HEK293T (cell line): ENCODE measurements at places on chromosomes 6 and 20.
A peak's percentile ranks its signal among the peaks of the same experiment; 100 is the strongest.

DNA sequence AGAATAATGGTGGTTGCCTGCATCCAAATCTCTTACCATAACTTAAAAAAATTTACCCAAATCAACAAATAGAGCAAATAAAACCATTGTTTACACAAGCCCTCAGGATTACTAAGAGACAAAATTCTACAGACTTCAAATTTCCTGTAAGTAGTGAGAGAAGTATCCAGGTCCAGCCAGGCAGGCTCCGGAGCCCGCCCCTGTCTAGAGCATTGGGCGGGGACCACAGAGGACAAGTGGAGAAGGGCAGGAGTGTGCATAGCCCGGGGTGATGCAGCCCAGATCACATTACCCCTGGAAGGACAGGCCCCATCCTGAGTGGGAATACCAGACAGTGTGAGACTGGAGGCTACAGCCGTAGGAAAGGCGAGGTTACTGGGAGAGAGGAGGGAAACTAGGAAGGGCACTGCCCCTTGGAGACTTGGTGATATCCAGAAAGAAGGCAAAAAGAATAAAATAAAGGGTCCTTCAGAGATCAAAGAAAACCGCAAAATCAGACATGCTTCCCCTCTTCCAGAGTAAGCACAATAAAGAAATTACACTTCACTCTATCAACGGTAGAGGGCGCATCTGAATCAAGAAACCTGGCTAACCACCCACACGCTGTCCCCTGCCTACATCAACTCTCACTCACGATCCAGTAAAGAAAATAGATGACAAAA is 26.6 kb downstream of the RIN2 start:
- DNase-seq: peak; percentile 70

DNA sequence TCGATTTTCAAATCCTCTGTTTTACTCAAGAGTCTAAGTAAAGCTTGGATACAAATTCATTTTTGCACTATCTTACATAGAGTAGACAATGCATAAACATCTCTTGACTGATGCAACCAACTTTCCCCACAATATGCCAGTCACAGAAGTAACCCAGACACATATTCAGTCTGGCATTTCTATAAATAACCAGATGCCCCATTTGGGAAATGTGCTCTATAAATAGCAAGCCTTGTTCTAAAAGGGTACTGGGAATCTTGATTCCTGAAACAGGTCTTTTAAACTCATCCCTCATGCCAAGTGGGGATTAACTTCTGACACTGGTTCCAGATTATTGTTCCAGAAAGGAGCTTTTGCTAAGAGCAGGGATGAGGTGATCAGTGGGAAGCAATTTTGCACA is 411.7 kb downstream of the EPM2A start:
- no peak for DNase-seq

DNA sequence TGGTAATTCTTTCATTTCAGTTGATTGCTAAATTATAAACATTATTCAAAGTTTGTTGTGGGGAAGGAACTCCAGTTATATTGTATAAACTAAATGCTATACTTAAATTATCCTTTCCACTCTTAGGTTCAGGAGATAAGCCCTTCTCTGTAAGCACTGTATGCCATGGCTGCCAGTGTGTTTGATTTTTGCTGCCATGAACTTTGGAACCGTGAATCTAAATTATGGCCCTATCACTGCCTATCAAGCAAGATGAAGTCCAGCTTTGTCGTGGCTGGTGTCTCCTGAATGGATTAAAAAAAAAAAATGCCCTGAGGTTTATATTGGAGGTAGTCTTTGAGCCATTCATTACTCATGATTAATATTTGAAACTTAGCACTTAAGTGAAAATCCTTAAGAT is 44.7 kb downstream of the CDC5L start:
- DNase-seq: no peak

DNA sequence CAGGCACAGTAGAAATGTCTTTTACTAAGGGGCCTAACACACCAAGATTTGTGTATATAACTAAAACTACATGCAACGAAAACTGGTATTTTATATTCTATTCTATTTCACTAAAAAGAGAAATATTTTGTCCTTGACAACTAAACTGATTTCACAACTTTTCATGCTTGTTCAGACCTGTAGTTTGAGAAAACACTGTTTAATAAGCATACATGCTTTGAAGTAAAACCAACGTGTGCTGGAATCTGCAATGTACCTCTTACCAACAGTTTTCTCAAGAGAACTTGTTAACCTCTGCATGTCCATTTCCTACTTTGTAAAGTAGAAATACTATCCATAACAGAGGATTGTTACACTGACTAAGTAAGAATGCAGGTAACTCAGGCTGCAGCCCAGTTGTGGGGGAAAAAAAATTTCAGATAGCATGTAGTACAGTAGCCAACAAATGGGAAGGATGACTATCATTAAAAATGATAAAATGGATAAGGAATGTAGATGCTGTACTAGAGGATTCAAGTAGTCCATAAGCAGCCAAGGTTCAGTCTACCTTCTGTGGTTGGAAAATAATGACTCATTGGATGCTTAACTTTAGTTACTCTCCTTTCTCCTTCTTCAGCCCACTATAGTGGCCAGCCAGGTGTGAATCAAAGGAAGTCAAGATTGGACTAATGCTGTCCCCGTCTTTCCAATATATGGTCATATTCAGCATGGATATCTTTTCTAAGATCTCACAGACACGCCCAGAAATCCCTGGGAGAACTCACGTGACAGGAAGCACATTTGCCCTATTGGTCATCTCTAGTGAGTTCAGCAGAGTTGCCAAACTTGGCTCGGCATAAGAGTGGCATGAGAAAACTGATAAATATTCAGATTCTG is 65.2 kb downstream of the HFE start:
- no peak for DNase-seq

- no peak for DNase-seq
Measured at GRCh38 chr6:35365594-35366203, 23.3 kb downstream of the PPARD start.

DNA sequence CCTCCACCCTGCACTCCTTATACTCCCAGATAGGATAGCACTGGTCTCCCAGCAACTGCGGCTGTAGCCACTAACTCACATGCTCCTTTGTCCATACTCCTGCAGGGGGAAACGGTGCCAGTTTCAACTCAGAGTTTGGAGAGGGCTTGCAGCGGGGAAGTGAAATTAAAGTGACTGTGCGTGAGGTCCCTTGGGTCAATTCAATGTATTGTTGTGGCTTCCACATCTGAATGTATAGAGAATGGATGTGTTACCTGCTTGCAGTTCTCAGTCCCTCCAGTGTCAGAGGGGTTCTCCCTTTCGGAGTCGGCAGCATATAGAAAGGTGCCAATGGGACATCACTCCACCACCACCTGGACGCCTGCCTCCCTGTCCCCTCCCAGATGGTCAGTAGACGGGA is 93.6 kb upstream of the CNKSR3 start:
- DNase-seq: no peak

- no peak for DNase-seq
Measured at GRCh38 chr6:5219011-5219691, 41.6 kb downstream of the LYRM4 start.

GRCh38 chr6:11043961-11044711 is at the start of gene ELOVL2:
ELOVL2 (minus strand) TSS chr6:11044305; CDS start chr6:11044230, 75 bp downstream.
- peak; percentile 82 for DNase-seq

- DNase-seq: no peak
Measured at GRCh38 chr6:1645466-1646185, 35.9 kb downstream of the FOXC1 start.

- no peak for DNase-seq
Measured at GRCh38 chr20:32792316-32792715, 27.4 kb upstream of the MAPRE1 start.

DNA sequence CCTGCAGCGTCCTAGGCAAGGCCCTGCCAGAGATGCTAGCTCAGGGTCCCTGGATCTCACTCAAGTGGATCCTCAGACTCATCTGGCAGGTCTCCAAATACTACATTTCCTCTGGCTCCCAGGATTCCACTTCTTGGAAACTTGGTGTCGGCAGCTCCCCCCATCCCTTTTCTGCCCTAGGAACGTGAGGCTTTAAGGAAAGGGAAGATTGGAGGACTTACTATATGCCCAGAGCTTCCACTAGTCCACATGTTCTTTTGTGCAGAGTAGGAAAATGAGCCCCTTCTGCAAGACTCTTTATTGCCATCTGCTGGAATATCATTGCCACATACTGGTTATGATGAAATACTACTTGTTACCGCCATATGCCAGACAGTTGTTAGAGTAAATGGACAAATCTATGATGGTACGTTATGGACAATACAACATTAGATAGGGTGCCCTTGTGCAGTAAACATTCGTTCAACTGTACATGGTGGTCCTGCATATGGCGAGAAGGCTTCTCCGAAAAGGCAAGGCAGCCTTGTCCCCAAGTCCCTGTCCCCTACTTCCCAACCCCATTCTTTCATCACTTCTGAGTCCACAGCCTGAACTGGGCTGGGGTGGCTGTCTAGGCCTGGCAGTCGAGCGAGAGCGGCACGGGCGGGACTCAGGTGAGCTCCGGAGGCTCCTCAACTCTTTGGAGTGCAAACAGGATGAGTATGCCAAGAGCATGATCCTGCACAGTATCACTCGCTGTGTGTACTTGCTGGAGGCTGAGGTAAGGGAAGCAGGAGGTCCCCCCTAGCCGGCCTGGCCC is 780 bp downstream of the ARMC12 start:
- DNase-seq: peak; percentile 70

DNA sequence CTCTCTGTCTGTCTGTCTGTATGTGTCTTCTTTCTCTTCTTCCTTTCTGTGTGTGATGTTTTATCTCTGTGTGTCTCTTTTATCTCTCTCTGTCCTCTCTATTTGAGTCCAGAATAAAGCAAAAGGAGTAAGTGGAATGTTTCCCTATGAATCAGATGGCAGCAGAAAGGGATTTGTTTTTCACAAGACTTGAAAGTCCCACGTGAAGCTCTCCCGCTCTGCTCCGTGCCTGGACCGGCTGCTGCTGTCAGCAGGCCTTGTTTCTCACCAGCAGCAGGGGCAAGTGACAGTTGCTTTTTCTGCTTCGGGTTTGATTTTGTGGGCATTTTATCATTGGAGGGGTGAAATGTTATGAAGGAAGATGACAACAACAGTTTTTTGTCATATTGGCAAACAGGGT is 212.7 kb downstream of the PACRG start:
- no peak for DNase-seq

DNA sequence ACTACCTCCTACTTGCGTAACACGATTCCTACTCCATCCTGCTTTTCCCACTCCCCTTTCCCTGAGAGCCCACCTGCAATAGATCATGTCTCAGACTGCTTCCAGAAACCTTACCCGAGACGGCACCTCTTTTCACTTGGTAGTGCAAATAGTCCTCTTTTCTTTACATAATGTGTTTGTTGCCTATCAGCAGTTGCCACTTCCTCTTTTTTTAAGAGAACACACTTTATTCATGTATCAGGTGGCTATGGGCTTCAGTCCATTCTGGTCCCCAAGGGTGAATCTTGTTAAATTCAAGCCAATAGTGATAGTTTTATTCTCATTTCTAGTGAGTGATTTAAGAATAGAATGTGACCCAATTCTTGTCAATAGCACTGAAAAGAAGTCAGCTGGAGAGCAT is 57.7 kb upstream of the FERMT1 start:
- no peak for DNase-seq

DNA sequence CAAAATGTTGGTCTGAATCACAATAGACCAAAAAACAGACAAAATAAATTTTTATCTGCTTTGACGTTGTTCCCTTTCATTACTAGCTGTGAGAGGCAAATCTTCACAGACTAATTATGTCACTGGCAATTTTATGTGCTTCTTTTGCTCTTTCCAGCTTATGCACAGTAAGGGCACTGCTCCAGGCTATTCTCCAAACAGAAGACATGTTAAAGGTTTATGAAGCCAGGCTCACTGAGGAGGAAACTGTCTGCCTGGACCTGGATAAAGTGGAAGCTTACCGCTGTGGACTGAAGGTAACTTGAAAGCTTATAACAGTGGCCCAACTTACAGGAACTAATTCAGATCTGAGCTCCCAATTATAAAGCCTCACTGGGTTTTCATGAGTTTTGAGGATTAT is 15.5 kb upstream of the SNRNP48 start:
- DNase-seq: no peak

DNA sequence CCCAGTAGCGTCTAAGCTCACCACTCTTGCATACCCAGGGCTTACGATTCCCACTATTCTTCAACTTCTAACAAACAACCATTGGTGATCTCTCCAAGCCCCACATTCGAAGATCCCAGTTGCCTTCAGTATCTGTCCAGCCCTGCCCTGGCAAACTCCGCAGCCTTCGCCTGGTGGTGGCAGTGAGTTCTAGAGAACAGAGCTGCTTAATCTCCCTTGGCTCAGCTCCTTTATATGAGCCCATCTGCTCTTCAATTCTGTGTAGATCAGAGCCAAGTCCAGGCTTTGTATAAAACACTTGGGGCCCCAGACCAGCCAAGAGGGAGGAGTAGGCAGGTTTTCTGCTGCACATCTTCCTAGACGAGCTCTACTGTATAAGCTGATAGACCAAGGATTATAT is 193.3 kb downstream of the PHACTR1 start:
- DNase-seq: no peak

GRCh38 chr20:36173451-36173933 is 19.0 kb downstream of the EPB41L1 start:
- no peak for DNase-seq

DNA sequence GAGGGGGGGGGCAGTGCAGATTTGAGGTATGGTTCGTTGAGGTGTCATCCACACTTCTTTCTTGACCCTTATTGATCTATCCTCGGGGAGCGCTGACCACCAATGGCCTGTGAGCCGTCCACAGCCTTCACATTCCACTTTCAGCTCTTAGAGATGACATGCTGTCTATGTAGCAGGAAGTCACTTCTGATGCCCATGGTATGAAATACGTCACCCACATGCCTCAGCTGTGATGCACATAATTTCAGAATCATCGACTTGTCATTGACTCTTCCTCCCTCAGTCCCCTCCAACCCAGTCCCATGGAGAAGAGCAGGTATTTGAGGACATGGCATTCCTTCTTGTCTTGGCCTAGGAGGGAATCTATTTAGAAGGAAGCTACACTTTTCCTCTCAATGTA is 4.7 kb upstream of the ADGRF5 start:
- DNase-seq: no peak

DNA sequence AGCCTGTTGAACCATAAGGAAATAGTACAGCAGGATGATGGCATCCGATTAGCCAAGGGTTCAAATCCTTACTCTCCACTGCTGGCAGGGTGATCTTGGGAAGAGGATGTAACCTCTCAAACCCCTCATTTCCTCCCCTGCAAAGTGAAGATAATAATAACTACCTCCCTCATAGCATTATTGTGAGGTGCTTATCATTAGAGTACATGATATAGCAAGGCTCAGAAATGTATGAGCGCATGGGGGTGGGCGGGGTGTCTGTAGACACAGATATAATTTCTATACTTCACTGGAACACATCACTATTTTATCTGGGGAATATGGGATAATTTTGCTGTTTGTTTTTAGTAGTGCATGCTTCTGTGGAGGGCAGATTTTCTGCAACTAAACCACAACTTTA is 89.8 kb upstream of the LAMP5 start:
- no peak for DNase-seq

- no peak for DNase-seq
Measured at GRCh38 chr20:59491884-59492283, 112.5 kb upstream of the PHACTR3 start.

GRCh38 chr6:170404036-170404435 is 97.5 kb downstream of the FAM120B start:
- DNase-seq: no peak

- DNase-seq: no peak
Measured at GRCh38 chr6:159842035-159842434, 42.0 kb downstream of the PNLDC1 start.

GRCh38 chr20:60976913-60977312 is 275.1 kb upstream of the CDH4 start:
- peak; percentile 14 for DNase-seq
